GM13977 (cell line): ENCODE measurements at places on chromosomes 5 and 9.

- DNase-seq: no peak
These were observed 2.2 kb upstream of the EXOSC3 start for GRCh38 chr9:37787059-37787458.

DNA sequence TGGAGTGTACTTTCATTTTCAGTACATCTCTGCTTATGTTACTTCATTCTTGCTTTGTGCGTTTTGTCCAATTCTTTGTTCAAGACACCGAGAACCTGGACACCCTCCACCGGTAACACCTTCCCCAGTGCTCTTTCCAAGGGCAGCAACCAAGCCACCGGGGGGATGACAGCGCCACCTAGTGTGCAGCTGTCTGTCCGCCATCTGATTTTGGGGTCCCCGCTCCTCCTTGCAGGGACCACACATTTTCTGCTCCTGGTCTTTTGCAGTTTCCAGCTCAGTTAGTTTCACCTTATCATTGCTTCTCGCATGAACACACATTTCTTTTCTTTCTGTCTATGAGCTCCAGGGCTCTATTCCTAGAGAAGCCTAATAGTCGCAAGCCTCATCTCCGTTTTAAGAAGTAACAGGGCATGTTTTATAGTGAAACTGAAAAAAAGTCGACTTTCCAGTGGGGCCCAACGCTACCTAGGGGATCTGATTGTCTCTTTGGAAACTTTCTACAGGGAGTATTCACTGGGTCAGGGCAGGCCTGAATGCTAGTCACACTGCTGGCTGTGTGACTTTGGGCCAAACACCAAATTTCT, 152.1 kb downstream of the FSTL4 start:
- peak; percentile 60 for DNase-seq

DNA sequence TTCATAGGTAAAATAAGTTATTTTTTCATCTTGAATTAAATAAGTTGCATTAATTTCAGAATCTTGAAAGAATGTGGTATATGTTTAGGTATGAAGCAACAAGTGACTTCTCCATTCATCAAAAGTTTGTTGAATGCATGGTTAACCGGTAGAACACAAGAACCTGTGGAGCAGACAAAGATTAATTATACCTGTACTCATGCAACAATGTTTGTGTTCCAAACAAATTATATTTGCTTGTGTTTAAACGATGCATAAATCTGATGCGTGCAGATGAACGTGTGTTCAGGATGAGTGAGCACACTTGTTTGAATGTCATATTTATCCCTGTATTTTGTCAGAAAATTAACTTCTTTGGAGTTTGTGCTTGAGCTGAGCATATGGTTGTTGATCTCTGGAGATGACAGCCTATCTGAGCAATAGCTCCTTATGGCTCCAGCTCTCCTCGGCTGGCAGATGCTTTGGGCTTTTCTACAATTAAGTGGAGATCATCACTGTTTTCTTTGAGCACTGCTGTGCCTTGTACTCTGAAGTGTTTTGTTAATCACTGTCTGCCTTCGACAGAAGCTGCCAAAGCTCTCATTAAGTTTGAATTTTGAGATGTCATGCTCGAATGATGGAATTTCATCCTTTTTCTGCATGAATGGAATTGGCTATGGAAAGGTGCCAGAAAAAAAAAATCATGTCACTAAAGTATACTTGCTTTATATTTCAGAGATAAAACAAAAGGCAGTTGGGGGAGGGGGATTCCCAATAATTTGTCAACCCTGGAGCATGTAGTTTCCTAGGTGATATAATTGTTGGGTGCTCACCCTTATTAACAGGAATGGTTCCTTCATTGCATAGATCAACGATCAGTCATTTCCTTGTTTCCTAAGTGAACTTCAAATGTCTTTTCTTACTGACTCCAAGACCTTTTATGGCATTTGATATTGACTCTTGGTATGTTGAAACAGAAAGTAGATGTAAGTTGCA, 502.5 kb upstream of the ARRDC3 start:
- DNase-seq: no peak

GRCh38 chr9:114001410-114001685, 76.8 kb downstream of the AMBP start:
- no peak for DNase-seq

GRCh38 chr9:136050266-136050700, 44.8 kb downstream of the NACC2 start:
- DNase-seq: peak; percentile 16

GRCh38 chr9:4375424-4376200, 75.7 kb upstream of the GLIS3 start:
- peak; percentile 26 for DNase-seq
